ENCODE measurements at places on chromosomes 4 and X. TPM values are rescaled to one million over a fixed set of nuclear protein-coding genes. Genes with fewer than 3 reads are reported as not detected.

ARMCX1 gene
- 23.5 TPM for total RNA-seq

ADGRG4 gene
- 0.10 TPM for total RNA-seq

ESX1 gene
- total RNA-seq, result not detected

PHOX2B gene
- total RNA-seq, result not detected

IQCM gene
- not detected for total RNA-seq

INTU gene
- total RNA-seq, result 1.6 TPM

MAGEA2B gene
- total RNA-seq, result not detected

ANXA3 gene
- total RNA-seq, result 248 TPM

TMEM255A gene
- total RNA-seq, result not detected
